ENCODE measurements at places on chromosomes 11 and 22.

DNA sequence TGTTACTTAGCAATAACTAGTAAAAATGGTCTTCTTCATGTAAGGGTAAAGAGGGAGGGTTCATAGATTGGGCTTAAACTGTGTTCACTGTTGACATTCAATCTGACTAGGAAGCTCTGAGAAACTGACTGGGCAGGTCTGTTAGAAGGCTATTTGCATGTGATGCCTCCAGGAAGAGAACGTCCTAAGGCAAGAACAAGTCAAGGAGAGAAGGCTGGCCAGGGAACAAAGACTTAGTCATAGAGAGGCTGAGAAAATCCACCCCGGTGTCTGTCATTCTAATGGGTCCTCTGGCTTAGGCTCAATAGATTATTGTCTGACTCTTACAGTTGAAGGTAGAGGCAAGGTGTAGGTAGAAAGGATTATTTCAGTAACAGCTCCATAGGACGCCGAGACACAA lies 50.3 kb upstream of the CD44 start:
- no peak overlapping the region for H3K4me3 ChIP-seq
- peaks cover 36% of the 10 kb centered on the region for H3K4me1 ChIP-seq
- peaks cover 20% of the 10 kb centered on the region for H3K36me3 ChIP-seq
- DNase-seq: no peak
- H3K27me3 ChIP-seq: peaks cover 13% of the 10 kb centered on the region
- no peak overlapping the region for H3K27ac ChIP-seq

DNA sequence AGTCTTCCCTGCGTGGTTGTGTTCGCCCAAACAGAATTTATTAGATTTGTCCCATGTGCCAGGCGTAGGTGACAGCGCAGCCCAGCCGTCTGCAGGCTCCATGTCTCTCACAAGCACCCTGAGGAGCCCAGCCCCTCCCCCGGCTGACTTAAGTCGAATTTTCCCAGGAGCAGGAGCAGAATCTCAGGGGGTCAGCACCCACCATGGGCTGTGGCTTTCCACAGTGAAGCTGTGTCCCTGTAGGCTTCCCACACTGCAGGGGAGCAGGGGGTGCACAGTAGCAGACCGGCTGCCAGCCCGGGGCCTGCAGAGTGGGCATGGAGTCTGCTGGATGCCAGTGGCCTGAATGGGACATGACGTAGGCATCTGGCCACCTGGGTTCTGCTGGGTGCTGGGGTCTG lies 16.0 kb downstream of the PARVG start:
- peaks cover 51% of the 10 kb centered on the region for H3K4me1 ChIP-seq
- H3K36me3 ChIP-seq: peaks cover 43% of the 10 kb centered on the region
- H3K27me3 ChIP-seq: no peaks in the 10 kb centered on the region
- no peak for DNase-seq

DNA sequence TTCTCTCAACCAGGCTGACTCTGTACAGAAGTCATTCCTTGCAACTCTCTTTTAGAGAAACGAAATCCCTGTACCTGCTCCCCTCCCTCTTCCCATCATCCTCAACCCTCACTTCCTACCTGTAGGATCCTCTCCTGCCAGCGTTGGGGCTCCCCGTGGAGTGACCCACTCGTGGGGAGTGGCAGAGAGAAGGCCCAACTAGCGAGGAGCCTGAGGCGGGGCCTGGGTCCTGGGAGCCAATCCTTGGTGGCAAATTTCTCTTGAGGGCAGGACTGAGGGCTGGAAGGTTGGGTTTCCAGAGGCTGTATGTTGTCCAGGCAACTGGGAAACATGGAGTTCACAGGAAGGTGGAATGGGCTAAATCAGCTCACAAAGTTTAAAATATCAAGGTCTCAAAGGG lies 10.4 kb downstream of the NHERF4 start:
- no peak overlapping the region for H3K4me3 ChIP-seq
- DNase-seq: no peak
- H3K27ac ChIP-seq: no peak overlapping the region
- peaks cover 3% of the 10 kb centered on the region for H3K4me1 ChIP-seq
- peaks cover 6% of the 10 kb centered on the region for H3K27me3 ChIP-seq
- no peaks in the 10 kb centered on the region for H3K36me3 ChIP-seq

DNA sequence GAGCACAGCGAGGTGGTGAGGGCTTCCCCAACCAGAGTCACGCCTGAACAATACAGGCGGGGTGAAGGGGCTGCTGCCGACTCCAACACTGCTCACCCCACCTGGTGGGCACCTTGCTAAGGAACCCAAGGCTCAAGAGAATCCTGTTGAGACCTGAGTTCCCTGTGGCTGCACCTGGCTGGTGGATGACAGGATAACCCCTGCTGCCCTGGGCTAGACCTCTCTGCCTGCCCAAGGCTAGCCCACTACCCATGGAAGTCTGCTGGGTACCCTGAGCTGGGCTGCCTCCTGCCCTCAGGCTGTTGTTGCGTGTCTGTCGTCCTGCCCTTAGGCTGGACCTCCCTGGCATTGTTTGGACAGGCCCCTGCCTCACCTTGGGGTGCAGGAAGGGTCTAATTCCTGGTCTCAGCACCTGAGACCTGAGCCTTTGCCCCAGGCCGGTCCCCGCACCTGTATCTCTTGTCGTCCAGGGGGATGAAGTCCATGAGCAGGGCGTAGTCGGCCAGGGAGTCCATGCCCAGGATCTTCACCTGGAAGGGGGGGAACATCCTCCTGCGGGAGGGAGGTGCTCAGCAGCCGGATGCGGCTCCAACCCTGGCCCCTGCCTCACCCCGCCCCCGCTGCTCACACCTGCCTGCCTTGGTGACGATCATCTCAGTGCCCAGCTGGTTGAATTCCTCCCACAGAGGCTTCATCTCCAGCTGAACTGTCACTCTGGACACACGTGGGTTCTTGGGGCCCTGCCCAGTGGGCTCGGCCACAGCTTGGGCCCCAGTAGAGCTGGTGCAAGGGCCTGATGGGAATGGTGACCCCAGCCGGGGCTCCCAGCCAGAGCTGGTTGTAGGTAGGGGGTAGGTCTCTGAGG lies 4.9 kb upstream of the NUDT8 start:
- no peak overlapping the region for H3K27ac ChIP-seq
- no peaks in the 10 kb centered on the region for H3K27me3 ChIP-seq
- DNase-seq: no peak
- no peaks in the 10 kb centered on the region for H3K36me3 ChIP-seq

DNA sequence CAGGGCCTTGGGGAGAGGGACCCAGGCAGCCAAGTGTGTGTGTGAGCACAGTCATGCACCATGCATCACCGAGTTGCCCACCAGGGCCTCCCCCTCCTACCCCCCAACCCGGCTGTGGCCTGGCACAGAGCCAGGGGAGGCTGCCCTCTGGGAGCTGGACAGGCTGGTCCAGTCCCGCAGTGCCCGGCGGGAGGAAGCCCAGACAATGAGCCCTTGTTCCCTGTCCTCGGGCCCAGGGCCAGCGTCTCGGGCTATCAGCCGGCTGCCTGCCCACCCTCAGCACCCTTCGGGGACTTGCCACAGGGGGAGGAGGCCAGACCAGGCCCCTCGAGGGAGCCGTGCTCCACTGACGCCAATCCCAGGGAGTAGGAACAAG lies 4.5 kb downstream of the LRRC75B start:
- H3K36me3 ChIP-seq: no peaks in the 10 kb centered on the region
- DNase-seq: no peak
- no peak overlapping the region for H3K4me3 ChIP-seq
- peaks cover 6% of the 10 kb centered on the region for H3K4me1 ChIP-seq

DNA sequence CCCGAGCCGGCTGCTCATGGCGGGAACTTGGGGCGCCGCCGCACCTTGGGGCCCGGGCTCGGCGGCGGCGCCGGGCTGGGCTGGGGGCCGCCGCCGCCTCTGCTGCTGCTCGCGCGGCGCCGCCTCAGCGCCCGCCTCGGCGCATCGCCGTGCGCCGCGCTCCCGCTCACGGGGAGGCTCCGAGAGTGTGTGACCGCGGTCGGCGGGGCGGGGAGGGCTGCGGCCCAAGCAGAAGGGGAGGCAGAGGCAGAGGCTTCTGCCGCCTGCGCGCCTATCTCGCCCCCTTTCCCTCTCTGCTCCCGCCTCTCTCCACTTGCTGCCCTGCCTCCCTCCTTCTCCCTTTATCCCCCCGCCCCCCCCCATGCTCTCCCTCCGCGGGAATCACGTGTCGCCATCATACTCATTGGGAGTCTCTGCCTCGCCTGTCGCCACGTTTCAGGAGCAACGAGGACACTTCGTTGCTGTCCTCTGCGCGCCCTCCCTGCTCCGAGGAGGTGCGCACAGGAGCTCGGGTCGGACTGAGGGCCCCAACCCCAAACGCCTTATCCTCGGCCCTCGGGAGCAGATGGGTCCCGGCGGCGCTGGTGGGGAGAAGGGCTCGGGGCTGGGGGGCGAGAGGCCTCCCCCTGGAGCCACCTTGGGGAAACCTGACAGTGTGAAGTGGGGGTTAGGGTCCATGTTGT lies at the start of gene GUCY1A2:
TSS of gene GUCY1A2 (minus strand) at position 258 of the 683 bp plus-strand sequence. CDS start 421 bp downstream, outside the sequence.
- peaks cover 5% of the 10 kb centered on the region for H3K4me1 ChIP-seq
- H3K27ac ChIP-seq: no peak within 1 kb of the TSS
- DNase-seq: no peak
- peak within 1 kb of the TSS; percentile 37 for H3K4me3 ChIP-seq
- peaks cover 3% of the 10 kb centered on the region for H3K36me3 ChIP-seq

GRCh38 chr11:71504531-71504930 lies 22.5 kb upstream of the KRTAP5-7 start:
- H3K36me3 ChIP-seq: peaks cover 50% of the 10 kb centered on the region
- no peak overlapping the region for H3K27ac ChIP-seq
- H3K4me3 ChIP-seq: no peak overlapping the region
- no peak for DNase-seq

- peaks cover 45% of the 10 kb centered on the region for H3K36me3 ChIP-seq
- H3K4me1 ChIP-seq: peaks cover 2% of the 10 kb centered on the region
- no peaks in the 10 kb centered on the region for H3K27me3 ChIP-seq
- H3K4me3 ChIP-seq: no peak overlapping the region
These were observed 17.8 kb downstream of the FRMD8 start for GRCh38 chr11:65404210-65404609.

DNA sequence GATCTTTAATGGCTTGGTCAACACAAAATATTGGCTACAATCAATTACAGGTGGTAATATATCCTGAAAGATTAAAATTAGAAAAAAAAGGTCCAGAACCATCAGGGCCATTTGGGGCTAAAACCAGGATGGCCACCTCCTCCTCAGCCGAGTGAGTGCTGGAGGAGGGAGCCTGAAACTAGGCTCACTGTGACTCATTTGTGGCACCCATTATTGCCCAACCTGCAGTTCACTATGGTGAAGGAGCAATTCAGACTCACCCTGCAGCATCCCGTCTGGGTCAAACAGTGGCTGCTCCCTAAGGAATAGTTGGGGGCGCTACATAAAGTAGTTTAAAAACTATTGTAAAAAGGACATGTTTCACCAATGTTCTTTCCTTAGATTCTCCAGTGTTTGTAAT lies 60.7 kb downstream of the GLYATL1 start:
- no peak overlapping the region for H3K27ac ChIP-seq
- no peak for DNase-seq
- no peaks in the 10 kb centered on the region for H3K36me3 ChIP-seq
- peaks cover 2% of the 10 kb centered on the region for H3K27me3 ChIP-seq
- no peak overlapping the region for H3K4me3 ChIP-seq
- H3K4me1 ChIP-seq: no peaks in the 10 kb centered on the region

- no peak for DNase-seq
- no peak overlapping the region for H3K4me3 ChIP-seq
- no peak overlapping the region for H3K27ac ChIP-seq
- no peaks in the 10 kb centered on the region for H3K36me3 ChIP-seq
- peaks cover 22% of the 10 kb centered on the region for H3K4me1 ChIP-seq
- H3K27me3 ChIP-seq: no peaks in the 10 kb centered on the region
These were observed 11.4 kb downstream of the ETS1 start for GRCh38 chr11:128575961-128576350.
